Adrenal gland (tissue), 19 donors: ENCODE measurements at places on chromosomes 7 and 10.

- no peak for DNase-seq
Observed at GRCh38 chr7:18262058-18262457, 233.5 kb upstream of the HDAC9 start.

- no peak for DNase-seq
Observed at GRCh38 chr10:126208726-126209302, 179.5 kb downstream of the ADAM12 start.

DNA sequence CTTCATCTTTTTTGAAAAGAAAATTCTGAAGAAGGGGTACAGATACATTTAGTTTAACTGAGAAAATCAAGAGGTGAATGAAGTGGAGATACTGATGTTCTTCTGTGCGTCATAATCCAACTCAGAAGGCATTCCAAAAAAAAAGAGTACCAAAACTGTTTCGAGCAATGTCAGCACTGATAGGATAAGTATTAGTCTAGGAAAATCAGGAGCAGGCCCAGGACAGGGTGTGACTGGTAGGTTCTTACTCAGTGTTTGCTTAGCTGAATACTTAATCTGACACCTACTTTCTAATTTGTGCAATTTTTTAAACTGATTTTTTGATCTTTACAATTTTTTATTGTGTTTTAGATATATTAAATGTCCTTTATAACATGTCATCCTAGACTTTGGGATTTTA is 4.3 kb downstream of the BZW2 start:
- no peak for DNase-seq

GRCh38 chr7:141389140-141389796 is 161.9 kb upstream of the AGK start:
- DNase-seq: no peak

DNA sequence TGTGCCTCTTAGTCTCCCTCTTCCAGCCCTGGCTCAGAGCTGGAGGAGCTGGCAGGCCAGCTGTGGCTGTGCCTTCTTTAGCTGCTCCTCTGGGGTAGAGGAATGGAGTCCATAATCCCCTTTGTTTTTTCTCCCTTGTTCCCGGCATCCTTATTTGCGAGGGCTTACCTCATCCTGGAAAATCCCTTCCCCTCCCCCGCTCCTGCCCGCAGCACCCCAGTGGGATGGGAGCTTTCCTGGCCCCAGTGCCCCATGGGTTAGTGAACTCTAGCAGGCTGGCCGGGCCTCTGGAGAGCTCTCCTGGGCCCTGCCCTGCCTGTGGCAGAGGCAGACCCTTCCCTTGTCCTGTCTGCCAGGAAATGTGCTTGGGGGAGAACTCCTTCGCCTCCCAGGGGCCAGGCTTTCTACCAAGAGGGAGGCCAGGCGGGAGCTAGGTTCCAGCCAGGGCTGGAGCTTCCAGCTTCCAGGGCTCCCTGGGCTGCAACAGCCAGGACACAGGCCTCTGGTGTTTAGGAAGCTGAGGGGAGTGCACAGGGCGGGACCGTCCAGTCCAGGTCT is 16.5 kb upstream of the TRIM8 start:
- DNase-seq: peak; percentile 57

- no peak for DNase-seq
Observed at GRCh38 chr7:128793181-128793547, 1.4 kb downstream of the CCDC136 start.

- DNase-seq: peak; percentile 69
Observed at GRCh38 chr7:99679032-99679399, 780 bp downstream of the CYP3A5 start.

GRCh38 chr7:99127636-99128035 is 16.3 kb downstream of the SMURF1 start:
- no peak for DNase-seq

GRCh38 chr10:31070025-31070424 is 38.4 kb upstream of the ZNF438 start:
- DNase-seq: no peak

DNA sequence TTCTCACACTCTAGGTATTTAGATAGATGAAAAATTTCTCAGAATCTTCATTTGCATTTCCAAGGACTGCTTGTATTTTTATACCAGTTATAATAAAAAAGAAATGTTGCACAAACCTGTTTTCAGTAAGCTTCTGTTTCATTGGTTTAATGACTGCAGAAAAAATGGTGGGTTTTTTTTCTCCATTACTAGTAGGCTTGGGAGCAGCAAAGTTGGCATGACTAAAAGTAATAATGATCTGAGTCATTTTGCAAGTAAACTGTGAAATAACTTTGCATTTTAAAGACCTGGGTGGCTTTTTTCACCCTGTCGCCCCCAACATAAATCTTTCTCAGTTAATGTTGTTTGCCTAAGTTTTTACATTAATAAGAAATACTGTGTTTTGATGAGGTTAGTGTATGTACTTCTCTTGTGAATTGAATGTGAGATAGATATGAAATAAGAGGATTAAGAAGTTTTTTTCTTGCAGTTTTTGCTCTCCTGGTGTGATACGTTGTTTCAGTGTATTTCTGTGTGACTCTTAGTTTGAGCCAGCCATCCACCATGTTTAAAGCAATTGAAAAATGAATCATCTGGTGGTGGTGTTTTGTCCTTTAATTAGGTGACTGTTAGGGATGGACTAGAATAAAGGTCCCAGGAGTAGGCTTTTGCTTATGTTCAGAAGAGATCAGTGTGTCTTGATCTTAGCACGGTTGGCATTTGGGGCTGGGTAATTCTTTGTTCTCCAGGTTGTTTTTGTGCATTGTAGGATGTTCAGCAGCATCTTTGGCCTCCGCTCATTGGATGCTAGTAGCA is 1.8 kb downstream of the GNAI1 start:
- no peak for DNase-seq

DNA sequence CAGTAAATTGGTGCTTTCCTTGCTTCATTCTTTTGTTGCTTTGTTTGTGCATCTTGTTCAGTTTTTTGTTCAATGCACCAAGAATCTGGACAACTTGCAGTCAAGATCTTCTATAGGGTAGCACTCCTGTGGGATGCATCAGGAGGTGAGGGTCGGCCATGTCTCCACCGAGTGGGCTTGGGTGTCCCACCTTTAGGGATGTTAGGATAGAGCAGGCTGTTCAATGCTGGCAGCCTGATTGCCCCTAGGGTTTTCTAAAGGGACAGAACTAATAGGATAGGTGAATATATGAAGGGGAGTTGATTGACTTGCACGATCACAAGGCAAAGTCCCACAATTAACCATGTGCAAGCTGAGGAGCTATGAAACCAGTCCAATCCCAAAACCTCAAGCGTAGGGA is 109.9 kb downstream of the GLRX3 start:
- no peak for DNase-seq

DNA sequence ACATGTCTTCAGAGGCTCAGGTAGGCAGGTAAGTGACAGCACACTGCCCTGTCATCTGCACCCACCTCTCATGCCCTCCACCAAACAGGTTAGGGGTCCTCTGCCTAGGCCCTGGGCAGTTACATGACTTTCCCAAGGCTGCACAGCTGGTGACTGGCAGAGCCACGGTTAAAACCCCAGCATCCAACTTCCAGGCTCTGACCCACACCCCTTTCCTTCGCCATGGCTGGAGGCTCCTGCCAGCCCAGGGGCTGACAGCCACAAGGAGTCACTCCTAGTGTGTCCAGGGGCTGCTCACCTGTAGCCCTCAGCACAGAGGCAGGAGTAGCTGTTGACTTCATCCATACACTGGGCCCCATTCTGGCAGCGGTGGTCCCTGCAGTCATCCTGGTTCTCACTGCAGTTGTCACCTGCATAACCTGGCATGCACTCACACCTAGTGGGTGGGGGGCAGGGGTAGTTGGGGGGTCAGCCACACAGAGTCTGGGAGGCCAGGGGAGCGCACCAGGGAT is 175.0 kb downstream of the SLIT1 start:
- no peak for DNase-seq

DNA sequence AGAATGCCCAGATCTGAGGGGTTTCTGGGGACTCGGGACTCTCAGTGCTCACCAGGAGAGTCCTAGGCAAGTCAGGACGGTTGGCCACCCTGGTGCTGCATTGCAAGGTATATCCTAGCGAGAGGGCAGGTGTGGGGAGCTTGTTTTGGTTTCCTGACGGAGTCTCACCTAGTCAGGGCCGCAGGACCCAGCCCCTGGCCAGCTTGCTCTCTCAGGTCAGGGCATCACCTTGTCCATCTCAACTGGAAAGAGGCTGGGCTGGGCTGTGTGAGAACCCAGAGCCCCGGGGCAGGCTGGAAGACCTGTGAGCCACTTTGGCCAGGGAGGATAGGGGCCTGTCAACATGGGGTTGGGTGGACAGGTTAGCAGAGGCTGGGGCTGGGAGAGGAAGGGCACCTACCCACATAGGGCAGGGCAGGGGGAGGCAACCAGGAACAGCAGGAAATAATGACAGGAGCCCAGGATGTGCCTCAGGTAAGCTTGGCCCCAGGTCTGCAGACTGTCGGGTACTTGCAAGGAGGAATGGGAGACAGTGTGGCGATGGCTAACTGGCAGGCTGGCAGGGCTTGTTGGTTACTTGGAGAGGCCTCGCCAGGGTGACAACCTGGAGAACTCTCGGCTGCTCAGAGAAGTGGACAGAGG is 31.5 kb downstream of the DNAJB12 start:
- DNase-seq: no peak

- DNase-seq: no peak
Observed at GRCh38 chr7:83548250-83548649, 100.7 kb downstream of the SEMA3E start.

DNA sequence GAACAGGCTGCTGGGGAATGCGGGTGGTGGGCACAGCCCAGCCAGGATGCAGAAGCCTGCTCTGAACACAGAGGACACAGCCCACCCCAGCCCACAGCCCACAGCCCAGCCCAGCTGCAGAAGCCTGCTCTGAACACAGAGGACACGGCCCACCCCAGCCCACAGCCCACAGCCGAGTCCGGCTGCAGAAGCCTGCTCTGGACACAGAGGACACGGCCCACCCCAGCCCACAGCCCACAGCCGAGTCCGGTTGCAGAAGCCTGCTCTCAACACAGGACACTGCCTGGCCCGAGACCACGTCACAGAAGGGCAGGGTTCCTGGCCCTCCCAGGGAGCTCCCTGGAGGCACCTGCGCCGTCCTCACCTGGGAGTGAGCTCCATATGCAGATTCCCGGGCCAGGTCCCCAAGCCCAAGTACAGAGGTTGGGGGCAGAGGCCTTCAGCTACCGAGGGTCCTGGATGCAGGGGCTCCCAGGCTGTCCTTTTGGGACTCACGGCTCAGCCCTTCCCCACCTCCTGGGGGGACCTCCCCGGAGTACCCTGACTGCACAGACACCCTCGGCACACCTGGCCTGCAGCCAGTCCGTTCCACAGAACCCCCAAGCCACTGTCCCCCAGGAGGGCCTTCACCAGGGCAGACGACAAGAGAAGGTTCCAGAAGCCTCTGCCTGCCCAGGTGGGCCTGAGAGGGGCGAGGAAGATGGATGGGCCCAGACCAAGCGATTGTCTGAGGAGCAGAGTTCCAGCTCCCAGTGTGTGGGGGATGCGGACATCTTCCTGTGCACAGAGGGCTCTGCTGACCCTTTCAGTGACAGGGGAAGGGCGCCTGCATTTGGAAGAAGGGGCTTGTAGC is 23.7 kb upstream of the FOXL3 start:
- no peak for DNase-seq

DNA sequence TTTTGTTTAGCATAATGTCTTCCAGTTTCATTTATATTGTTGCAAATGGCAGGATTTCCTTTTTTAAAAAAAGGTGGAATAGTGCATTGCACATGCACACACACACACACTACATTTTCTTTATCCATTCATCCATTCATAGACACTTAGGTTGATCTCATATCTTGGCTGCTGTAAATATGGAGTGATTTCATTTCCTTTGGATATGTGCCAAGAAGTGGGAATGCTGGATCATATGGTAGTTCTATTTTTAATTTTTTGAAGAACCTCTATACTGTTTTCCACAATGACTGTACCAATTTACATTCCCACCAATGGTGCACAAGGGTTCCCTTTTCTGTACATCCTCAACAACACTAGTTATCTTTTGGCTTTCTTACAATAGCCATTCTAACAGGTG is 68.9 kb downstream of the EBLN1 start:
- DNase-seq: no peak

GRCh38 chr10:96756111-96756903 is 36.0 kb upstream of the PIK3AP1 start:
- no peak for DNase-seq

DNA sequence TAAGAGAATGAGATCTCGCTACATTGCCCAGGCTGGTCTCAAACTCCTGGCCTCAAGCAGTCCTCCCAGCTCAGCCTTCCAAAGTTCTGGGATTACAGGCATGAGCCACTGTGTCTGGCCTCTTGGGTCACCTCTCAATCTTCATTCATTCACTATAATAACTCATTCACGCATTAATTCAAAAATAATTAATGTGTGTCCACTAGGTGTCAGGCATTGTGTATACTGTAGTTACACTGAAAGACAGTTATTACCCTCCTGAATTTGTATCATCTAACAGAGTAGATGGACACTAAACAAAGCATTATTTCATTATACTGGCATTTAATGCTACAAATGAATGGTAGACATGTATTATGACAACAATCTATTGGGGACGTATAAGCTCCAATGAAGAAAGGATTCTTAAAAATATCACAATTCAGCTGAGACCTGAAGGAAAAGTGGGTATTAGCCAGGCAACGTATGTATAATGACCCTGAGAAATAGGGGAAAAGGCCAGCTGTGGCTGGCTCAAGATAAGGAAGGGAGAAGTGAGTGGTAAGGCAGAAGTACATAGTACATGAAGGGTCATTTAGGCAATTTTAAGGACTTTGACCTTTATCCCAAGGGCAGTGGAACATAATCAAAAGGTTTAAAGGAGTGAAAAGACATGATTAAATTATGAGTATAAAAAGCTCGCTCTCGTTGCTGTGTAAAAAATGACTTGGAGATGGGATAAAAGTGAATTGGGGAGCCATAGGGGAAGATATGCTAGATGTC is 150.7 kb downstream of the BTAF1 start:
- DNase-seq: no peak

DNA sequence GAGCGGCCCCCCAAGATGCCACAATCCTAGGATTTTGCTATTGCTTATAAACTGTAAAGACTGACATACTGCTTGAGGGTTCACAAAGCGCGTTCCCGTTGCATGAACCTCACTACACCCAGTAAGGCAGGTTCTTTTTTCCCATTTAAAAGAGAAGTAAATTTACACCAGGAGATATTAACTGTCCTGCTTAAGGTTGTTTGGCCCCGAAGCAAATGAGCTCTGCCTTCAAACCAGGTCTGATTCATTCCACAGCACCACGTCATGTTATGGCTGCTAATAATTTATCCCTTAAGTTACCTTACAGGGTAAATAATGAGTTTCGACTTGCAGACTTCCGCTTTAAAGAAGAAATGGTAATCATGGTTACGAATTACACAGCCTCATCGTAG is 559 bp upstream of the FKBP14 start:
- no peak for DNase-seq

GRCh38 chr7:135990258-135990657 is 13.1 kb upstream of the MTPN start:
- DNase-seq: no peak
